ENCODE measurements at places on chromosomes 6 and 20.

- DNase-seq = no peak
These were observed 521.4 kb upstream of the JAG1 start for GRCh38 chr20:11195169-11195568.

DNA sequence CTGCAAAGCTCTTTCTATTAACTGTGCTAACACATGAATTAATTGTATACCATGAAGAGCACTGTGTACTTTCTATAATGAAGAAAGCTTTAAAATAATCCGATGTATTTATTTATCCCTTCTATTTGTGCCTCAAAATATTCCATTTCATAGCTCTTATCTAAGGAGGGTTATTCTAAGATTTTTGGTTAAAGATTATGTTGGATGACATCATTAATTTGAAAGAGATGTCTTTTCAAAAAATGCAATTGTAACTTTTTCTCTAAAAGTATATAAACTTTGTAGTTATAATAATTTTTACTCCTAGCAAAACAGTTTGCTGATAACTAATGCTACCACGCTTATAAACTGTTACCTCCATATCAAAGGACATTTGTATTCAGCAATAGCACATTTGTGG lies 192.4 kb upstream of the HSF2 start:
- no peak for DNase-seq

- no peak for DNase-seq
These were observed 1.6 kb downstream of the SLC24A3 start for GRCh38 chr20:19213946-19214490.

DNA sequence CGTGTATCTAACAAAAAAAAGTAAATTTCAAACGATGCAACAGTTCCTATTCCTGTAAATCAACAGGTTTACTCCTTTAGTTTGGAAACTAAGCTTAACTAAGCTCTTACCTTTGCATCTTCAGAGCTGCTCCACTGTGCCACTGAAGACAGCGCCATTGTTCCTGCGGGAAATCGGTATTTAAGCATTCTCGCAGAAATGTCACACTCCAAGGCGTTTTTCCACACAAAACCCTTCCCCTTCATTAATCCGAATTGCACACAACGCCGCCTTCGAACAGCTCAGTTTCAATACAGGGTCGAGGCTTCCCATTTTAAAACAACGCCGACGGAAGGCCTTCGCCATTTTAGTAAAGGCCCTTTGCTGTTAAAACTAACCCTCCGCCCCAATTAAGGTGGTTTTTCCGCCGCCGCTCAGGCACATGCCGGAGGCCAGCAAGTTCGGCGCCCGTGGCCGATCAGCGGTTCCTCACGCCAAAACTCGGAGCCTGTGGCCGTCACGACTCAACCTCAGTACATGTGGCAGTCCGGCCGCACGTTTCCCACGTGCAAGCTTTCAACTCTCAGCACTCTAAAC lies 35.4 kb upstream of the SYNCRIP start:
- DNase-seq = no peak

DNA sequence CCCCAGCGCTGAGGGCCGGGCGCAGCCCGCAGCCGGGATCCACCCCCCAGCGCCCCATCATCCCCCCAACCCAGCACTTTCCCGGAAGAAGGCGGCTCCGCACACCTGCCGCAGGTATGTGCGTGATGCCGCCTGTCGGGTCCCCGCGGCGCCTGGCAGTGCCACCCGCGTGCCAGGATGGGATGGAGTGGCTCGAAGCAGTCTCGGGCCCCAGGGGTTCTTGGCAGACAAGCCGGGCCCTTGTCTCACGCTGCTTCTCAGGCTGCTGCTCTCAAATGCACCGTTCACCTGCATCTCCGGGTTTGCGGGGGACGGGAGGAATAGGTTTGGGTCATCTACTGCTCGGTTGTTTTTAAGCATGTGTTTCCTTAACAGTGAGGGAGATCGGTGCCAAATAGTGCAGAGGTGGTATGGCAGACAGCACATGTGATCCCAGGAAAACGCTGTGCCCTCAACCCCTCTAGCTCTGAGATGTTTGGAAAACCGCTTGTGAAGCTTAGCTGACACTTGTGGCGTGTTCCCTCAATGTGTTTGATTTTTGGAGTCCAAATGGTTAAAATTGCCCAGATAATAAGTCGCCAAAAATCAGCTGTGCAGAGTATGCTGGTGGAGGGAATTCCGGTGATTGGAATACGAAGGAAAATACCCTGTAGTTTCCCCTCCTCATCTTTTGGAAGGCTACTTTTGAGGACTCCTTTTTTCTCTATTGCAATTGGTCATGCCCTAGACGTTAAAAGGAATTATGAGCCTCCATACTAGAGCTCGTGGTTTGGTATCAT lies 926 bp downstream of the MYLIP start:
- DNase-seq = no peak
